ENCODE measurements at places on chromosomes 1 and 21.
A peak's percentile ranks its signal among the peaks of the same experiment; 100 is the strongest.

DNA sequence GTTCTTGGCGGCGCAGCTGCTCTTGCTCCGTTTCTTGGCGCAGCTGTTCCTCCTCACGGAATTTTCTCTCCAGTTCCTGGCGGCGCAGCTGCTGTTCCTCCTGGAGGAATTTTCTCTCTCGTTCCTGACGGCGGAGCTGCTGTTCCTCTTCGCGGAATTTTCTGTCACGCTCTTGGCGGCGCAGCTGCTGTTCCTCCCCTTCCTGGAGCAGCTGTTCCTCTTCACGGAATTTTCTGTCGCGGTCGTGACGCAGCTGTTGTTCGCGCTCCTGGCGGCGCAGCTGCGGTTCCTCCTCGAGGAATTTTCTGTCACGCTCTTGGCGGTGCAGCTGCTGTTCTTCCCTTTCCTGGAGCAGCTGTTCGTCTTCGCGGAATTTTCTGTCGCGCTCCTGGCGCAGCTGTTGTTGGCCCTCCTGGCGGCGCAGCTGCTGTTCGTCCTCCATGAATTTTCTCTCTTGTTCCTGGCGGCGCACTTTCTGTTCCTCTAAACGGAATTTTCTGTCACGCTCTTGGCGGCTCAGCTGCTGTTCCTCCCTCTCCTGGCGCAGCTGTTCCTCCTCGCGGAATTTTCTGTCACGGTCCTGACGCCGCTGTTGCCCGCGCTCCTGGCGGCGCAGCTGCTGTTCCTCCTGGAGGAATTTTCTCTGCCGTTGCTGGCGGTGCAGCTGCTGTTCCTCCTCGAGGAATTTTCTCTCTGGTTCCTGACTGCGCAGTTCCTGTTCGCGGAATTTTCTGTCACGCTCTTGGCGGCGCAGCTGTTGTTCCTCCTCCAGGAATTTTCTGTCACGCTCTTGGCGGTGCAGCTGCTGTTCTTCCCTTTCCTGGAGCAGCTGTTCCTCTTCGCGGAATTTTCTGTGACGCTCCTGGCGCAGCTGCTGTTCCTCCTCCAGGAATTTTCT is 7.0 kb downstream of the TCHH start:
- DNase-seq, result no peak

DNA sequence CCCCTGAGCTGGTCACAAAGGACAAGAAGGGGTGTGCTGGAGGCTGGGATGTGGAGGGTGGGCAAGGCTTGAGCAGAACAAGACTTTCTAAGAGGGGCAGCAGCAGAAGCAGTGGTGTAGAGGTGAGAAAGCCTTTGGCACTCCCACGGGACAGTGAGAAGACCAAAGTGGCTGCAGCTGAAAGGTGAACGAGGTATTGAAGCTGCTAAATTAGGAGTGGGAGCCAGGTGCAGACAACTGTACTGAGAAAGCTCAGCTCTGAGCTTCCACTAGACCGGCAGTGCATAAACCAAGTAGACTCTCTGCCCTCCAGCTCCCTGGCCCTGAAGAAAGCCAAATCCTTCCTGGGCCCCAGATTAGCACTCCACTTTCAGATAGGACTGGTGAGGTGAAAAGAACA is 93.0 kb downstream of the VWA5B1 start:
- no peak for DNase-seq

- no peak for DNase-seq
Measured at GRCh38 chr1:58922302-58923089, 138.6 kb upstream of the JUN start.

- DNase-seq, result peak; percentile 5
Measured at GRCh38 chr1:87362834-87363426, 34.2 kb downstream of the LMO4 start.

- no peak for DNase-seq
Measured at GRCh38 chr1:89887270-89887669, 66.4 kb downstream of the LRRC8D start.

GRCh38 chr1:226984521-226985238 is 44.6 kb downstream of the COQ8A start:
- no peak for DNase-seq

- no peak for DNase-seq
Measured at GRCh38 chr1:39127513-39127912, 77.0 kb upstream of the MACF1 start.

DNA sequence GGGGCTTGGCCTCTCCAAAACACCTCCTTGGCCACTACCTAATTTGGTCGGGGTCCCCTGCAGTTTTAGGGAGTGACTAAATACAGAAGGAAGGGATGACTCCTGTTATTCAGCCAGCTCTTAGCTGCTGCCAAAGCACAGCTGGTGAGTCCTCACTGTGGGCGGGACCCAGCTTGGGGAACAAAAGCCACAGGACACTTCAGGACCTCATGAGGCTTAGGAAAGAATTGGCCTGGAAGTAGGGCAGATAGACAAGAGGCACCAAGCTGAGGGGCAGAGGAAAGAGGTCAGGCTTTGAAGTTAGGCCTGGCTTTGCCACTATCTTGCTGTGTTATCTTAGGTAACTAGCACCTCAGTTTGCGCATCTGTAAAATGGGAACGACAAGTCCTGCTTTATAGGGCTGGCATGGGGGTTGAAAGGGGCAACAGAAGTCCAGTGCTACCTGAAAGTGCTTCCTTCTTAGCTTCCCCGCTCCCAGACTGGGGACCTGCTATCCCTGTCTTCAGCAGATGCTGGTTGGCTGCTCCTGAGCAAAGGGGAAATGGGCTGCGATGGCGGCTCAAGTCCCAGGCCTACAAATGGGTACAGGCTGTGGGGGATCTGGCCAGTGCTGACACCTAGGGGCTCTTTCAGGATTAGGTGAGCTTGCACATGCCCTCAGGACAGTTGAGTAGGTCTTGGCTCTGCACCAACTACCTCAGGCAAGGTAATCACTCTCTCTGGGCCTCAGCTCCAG is 15.7 kb downstream of the IFI6 start:
- DNase-seq, result peak; percentile 76

DNA sequence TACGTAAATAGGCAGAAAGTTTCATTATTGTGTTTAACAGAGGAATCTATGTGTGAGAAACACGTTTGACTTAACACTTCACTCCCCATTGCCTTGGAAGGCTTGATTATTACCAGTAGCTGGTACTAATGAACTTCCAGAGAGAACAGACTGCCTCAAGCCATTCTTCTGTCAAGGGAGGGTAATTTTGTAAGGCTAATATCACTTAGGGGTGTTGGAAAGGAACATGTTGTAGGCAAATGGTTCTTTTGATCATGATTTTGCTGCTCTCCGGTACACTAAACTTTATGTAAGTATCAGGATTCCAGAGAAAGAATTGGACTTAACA is 1.8 kb downstream of the LAMC1 start:
- no peak for DNase-seq

DNA sequence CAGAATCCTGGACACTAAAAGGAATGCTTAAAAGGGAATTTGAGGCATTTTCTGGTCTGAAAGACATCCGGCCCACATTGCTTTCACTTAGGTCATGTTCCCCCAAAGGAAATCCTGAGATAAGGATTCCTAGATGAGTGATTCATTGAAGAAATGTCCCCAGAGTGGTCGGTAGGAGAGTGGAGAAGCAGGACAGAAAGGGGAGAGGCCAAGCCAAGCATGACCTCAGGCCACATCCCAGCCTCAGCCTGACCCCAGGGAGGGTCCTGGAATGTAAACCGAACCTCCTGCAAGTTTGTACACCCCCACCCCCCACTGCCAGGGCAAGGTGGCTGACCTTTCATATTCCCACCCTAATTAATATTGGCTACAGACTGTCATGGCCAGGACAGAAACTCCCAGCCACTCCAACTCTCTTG is 16.6 kb downstream of the HIVEP3 start:
- DNase-seq, result no peak

GRCh38 chr21:27083144-27083543 is 116.3 kb upstream of the ADAMTS5 start:
- DNase-seq, result no peak
